BE2C (cell line): ENCODE measurements at places on chromosomes 11 and 22.
A peak's percentile ranks its signal among the peaks of the same experiment; 100 is the strongest.

DNA sequence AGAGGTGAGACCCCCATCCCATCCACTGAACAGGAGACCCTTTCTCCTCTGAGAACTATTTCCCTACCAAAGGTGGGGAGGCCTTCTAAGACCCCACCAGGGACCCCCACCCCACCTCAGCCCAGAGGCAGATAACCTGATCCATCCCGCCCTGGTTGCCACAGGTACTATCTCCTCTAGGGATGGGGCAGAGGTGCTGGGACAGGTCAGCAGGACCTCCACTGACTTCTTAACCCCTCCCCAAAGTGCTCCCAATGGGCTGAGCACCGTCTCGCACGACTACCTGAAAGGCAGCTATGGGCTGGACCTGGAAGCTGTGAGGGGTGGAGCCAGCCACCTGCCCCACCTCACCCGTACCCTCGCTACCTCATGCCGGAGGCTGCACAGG, 4.3 kb downstream of the INPPL1 start:
- no peak for DNase-seq

GRCh38 chr11:129445226-129445625, 69.6 kb downstream of the BARX2 start:
- DNase-seq, result no peak

- DNase-seq, result no peak
Measured at GRCh38 chr11:114154271-114155047, 94.9 kb downstream of the ZBTB16 start.

DNA sequence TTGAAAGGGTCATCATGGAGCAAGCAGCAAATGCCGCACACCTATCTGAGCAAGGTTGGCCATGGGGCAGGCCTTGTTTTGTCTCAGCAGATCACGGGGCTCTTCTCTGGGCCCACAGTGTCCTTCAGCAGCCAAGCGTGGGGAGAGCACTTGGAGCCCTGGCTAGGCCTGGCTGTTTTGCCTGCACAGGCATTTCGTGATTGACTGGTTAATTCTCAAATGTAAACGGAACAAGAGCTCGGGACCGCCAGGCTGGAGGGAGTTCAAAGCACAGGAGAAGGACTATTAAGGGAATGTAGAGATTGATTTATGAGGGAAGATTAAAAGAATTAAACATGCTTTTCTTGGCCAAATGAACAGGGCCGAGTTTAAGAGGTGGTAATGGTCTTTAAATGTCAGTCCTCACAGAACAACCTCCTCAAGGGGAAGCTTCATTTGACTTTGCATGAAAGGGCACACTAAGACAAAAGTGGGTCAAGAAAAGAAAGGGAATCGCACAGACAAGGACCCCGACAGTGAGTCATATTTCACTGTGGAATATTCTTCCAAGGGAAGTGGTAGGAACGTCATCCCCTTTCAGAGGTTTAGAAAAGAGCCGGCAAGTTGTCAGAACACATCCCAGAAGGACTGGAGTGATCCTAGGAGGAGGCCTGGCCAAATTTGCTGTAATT, 20.7 kb downstream of the SPON1 start:
- DNase-seq, result no peak

- no peak for DNase-seq
Measured at GRCh38 chr11:62689421-62690183, at the start of gene LRRN4CL. LRRN4CL (minus strand) TSS chr11:62689530; CDS start chr11:62688508, 1,022 bp downstream.

- no peak for DNase-seq
Measured at GRCh38 chr11:46265764-46266163, 11.7 kb upstream of the CREB3L1 start.

DNA sequence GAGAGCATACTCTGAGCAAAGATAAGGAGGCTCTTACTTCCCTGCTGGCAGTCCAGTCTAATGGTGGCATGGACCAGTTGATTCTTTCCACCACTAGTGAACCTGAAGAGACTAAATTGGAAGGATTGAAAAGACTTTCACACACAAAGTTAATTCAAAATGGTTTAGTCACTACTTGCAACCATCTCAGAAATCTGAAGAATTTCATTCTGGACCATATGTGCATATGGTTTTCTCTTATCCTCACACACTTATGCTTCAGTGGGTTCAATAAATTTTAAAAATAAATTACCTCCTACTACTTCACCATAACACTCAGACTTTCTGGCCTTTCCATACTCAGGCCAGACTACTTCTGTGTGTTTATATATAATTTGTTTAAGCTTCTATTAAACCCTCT, 44.7 kb downstream of the CADM1 start:
- no peak for DNase-seq

GRCh38 chr11:96388891-96389719, 607 bp downstream of the CCDC82 start:
- no peak for DNase-seq

DNA sequence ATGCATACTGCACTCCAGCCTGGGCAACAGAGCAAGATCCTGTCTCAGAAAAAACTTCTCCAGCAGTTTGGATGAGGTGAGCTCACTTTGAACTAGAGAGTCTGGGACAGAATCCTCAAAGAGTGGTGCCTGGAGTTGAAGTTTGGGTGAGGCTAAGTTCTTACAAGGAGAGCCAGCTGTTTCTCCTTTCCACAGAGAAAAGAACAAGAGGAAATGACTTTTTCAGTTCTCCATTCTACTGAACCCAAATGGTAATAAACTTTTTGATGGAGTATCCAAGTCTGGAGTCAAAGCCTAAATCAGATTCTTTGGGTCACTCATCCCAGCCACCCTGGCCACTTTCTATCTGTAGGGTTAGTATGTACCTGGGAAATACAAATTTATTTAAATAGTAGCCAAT, 102.7 kb downstream of the TRAF6 start:
- no peak for DNase-seq

- DNase-seq, result no peak
Measured at GRCh38 chr11:23569547-23569946, 709.3 kb upstream of the CCDC179 start.

GRCh38 chr22:49291781-49292180, 535.9 kb downstream of the BRD1 start:
- DNase-seq, result no peak

DNA sequence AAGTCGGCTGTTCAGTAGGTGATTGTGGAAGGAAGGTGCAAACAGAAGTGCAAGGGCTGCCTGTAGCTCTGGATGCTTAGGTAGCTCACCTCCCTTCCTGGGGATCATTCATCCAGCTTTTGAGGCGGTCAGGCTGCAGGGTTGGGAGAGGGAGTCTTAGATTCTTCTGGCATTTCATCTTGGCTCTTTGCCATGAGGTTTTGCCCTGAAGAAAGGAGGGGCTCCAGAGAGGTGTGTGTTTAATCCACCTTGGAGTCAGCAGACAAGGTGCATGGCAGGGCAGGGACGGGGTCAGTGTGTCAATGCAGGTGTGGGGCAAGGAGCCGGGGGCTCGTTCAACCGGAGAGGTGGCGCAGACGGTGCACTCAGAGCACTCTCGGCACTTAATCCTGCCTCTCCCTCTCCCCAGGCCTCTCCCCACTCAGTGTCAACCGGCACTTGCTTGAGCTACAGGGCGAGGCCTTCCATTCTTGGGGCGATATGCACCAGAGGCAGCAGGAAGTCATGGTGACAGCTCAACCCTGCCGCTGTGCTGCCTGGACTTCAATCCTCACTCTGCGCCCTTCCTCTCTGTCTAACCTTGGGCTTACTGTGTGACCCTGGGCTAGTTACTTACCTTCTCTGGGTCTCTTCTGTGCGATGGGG, 7.2 kb downstream of the ADAMTS15 start:
- no peak for DNase-seq

- no peak for DNase-seq
Measured at GRCh38 chr22:28718044-28718443, 23.6 kb downstream of the CHEK2 start.

DNA sequence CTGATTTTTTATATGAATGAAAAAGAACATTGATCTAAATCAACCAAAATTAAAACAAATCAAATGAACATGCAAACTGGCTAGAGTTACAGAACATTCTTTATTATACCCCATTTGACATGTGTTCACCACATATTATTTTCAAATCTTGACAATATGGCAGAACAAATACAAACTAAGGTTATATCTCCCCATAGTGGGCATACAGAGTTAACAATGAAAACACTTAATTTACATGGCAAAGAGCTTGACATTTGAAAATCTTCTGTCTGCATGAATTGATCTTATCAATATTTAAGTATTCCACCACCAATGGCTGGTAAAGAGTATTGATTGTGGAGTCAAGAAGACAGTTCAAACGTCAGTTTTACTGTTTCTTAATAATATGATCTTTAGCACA, 197.9 kb upstream of the ANO3 start:
- no peak for DNase-seq

- no peak for DNase-seq
Measured at GRCh38 chr11:36399745-36400144, 103.7 kb downstream of the PRR5L start.

- no peak for DNase-seq
Measured at GRCh38 chr11:59272771-59273372, 60.1 kb upstream of the MPEG1 start.

DNA sequence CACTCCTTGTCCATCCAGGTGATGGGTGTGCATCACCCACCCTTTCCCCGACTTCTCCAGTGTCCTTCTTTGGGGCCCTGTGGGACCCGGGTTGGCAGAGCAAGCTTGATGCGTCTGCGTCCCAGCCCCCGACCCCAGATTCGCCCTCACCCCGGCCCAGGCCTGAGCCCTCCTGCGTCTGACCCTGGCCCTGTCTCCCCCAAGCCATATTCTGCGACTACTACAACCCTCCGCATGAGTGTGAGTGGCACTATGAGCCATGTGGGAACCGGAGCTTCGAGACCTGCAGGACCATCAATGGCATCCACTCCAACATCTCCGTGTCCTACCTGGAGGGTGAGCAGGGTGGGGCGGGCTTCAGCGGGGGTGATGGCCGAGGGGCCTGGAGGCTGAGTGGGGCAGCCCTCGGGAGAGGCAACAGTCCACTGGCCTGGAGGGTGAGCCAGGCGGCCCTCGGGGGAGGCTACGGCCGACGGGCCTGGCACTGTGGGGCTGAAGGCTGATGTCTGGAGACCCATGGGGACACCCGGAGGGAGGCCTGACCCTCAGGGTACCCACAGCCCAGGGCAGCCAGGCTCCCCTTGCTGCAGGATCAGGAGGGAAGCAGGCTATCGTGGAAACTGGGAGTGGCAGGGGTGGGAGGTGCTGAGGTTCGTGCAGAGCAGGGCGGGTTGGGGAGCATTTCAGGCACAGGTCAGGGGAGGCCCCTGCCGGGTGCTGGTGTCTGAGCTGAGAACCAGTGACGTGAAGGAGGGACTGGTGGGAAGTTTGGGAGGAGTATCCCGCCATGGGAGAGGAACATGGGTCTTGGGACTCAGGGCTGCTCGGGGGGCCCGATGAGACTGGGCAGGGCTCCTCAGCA, 15.3 kb downstream of the MUC2 start:
- DNase-seq, result peak; percentile 4

- DNase-seq, result no peak
Measured at GRCh38 chr11:95549301-95549700, 240.3 kb downstream of the FAM76B start.

DNA sequence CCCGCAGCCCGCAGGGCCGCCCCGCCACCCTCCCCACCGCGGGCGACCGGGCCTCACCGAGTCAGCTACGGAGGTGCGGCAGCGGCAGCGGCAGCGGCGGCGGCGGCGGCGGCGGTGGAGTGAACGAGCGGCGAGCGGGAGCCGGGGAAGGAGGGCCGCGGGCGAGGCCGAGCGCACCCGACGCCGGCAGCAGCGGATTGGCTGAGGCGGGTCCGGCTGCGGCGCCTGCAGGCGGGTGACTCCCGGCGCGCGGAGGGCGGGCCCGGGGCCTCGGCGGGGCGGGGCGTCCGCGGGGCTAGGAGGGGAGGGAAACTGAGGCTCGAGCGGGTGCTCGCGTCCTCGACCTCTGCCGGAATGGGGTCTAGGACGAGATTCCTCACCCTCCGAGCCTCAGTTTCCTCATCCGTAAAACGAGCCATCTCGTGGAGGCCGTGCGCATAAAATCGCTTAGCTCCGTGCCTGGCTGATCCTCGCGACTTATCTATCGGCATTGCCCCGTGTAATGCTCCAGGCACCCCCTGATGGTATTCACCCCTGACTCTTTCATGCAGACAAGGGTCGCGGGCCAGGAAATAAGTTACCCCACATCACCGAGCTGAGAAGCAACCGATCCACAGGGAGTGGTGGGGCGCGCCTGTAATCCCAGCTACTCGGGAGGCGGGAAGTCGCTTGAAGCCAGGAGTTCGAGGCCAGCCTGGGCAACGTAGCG, at the start of gene CPT1A:
TSS of gene CPT1A (minus strand) at position 199 of the 709 bp plus-strand sequence. CDS start 26,442 bp downstream, outside the sequence.
- peak; percentile 88 for DNase-seq

DNA sequence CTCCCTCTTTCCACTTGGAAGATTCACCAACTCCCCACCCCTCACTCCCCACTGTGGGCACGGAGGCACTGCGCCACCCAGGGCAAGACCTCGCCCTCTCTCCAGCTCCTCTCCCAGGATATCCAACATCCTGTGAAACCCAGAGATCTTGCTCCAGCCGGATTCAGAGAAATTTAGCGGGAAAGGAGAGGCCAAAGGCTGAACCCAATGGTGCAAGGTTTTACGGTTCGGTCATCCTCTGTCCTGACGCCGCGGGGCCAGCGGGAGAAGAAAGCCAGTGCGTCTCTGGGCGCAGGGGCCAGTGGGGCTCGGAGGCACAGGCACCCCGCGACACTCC, 397 bp upstream of the CD44 start:
- DNase-seq, result no peak

DNA sequence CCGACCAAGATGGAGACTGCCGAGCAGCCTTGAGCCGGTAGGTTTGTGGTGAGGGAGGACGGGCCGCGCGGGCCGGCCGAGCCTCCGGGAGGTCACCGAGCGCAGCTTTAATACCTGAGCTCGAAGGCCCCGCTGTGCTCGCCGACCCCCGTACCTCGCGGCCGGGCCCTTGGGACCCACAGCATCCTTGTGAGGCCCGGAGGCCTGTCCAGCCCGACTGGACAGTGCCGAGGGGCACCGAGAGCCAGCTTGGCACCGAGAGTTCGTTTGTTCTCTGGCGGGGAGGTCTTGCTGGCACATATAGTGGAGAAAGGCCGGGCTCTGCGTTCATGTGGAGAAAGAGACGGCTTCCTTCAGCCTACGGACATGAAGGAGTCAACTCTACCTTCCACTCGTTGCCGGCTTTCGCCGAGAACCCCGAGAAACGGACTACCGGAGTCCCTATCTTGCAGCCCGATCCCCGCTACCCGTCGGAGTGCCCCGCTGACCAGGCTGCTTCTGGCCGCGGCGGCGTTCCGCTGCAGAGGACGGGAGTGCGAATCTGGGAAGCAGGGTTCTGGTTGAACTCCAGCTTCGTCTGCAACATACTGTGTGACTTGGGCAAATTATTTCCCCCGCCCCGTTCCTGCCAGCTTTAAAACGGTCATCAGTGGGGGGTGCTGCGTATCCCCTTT, 349 bp downstream of the TSSC4 start:
- no peak for DNase-seq
